ENCODE measurements at places on chromosomes 5 and 9.

GRCh38 chr9:131138676-131139075 lies 13.3 kb downstream of the NUP214 start:
- no peak for DNase-seq

DNA sequence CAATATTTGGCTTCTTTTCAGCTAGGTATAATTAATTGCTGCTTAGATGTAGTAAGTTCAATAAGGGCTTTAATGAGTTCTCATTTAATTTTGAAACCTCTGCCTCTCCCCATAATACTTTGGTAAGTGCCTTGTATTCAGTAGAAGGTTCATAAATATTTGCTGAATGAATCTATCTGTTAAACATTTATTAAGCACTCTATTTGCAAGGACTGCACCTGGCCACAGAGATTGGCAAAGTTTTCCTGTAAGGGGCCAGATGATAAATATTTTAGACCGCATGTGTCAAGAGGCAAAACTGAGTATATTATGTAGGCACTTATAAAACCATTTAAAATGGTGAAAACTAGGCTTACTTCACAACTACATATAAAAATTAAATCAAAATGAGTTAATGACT lies 19.0 kb upstream of the GNA14 start:
- no peak for DNase-seq

GRCh38 chr5:139799359-139799758 lies 3.8 kb downstream of the PSD2 start:
- DNase-seq = no peak

DNA sequence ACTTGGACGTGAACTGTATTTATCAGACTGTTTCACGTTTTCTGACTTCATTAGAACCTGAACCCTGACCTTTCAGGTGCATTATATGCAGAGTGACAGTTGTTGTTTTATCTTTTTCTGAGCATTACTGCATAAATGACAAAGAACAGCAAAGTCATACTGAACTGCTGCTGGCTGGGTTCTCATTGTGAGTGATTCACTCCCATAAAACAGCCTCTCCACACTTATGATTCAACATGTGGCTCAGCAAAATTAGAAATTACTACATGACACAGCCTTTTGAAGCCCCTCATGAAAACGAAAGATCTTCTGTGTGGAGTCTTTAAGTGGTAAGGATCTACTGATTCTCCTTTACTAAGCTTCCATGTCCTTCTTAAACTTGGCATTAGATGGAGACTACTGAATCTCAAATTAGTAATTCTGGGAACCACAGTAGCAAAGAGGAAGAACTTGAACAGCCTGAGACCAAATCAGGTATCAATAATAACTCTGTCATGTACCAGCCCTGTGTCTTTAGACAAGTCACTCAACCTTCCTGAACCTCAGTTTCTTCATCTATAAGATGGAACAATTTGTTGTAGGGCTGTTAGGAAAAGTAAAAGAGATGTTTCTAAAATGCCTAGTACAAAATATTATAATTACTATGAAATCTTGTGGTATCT lies 172.3 kb upstream of the GNA14 start:
- DNase-seq = no peak

- DNase-seq = no peak
These were observed 284.5 kb downstream of the RFX3 start for GRCh38 chr9:3241290-3241689.

DNA sequence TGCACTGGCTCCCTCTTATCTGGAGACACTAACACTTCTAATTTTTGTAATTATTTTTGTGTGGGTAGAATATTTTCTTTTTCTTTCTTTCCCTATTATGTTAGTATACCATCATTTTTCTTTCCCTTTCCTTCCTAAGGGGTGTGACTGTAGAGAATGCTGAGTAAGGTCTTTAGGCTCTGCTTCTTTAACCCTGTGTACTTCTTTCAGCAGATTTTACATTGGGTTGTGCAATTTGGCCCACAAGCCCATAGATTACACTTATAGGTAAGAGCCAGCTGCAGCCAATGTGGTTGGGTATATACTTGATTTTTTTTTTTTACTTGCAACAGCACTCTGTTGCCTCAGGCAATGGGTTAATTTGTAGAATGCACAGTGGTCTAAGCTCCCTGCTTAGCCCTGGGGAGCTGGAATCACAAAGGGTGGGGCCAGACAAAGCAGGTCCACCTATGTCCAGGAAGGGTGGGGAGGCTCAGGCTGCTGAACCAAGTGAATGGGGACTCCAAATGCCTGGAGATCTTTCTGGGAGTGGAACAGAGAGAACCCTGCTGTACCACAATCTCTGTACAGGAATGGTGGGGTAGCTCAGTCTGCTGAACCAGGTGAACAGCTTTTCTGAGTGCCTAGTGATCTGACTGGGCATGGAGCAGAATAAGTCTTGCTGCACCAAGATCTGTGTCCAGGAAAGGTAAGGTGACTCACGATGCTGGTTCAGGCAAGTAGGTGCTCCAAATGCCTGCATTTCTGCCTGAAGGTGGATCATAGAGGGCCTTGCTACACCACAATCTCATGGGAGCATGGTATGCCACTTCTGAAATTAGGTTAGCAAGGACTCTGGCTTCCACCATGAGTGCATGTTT lies 64.9 kb downstream of the SLC25A46 start:
- no peak for DNase-seq

DNA sequence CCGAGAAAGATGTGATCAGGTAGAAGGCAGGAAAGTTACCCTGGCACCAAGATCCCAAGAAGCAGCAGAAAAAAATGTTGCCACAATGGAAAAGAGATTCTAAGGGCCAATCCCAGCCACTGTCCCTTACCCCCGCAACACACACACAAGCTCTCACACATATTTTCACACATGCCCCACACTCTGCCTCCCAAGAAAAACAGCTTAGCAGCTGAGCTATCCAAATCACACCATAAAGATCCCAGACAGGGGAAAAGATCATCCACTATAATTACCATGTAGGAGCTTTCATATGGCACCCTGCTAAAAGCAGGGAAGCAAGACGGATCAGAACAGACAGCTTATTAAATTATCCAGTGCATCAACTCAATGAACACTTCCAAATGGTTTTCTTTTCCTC lies 143.4 kb downstream of the FAM114A2 start:
- DNase-seq = no peak

DNA sequence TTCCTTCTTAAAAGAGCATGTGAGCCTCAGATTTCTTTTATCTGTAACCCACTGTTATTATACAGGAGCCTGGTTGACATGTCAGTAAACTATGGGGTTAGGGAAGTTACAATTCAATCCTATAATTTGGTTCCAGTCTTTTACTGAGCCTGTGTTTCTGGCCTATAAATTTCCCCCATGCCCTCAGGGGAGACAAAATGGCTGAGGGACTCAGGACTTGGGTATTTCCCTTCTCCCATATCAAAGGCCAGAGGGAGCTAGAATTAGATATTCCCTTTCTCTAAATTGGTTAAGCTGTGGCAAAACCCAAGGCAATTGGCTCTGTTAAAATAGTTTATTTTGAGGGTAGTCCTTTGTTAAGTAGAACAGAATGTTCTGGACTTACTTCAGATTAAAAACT lies 823.2 kb downstream of the TLE1 start:
- no peak for DNase-seq

GRCh38 chr5:18420711-18421110 lies 786.5 kb downstream of the TAF11L14 start:
- DNase-seq = no peak

- DNase-seq = no peak
These were observed 79.7 kb upstream of the SMIM23 start for GRCh38 chr5:171705830-171706468.

- no peak for DNase-seq
These were observed 49.4 kb downstream of the FRMPD1 start for GRCh38 chr9:37700131-37700530.

GRCh38 chr9:88993327-88993726 lies 2.1 kb downstream of the S1PR3 start:
- no peak for DNase-seq

GRCh38 chr9:100375658-100376057 lies 22.9 kb upstream of the TEX10 start:
- DNase-seq = no peak

DNA sequence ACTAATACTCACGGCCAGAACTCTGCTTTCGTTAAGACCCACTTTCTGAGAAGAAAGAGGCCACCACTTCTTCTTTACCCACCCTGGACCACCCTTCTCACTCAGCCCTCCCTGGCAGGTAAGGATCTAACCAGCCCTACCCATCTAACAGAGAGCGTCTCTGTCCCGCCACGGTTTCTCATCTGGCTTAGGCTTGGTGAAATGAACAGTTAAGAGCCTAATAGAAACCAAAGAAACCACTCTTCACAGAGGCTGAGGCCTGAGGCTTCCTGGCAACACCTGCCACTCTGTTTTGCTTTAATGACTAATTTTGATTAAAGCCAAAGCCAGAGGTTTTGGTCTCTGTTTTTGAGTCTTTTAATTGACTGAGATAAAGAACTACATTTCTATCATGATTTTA lies 354.1 kb upstream of the SLC30A5 start:
- DNase-seq = no peak

- DNase-seq = no peak
These were observed 65.4 kb upstream of the SLC1A1 start for GRCh38 chr9:4424891-4425290.

Data from activated T-cell treated with anti-CD3 and anti-CD28 coated beads for 48 hours (primary cell).